ENCODE measurements at places on chromosomes 3 and 15. TPM values are rescaled to one million over a fixed set of nuclear protein-coding genes. Genes with fewer than 3 reads are reported as not detected.

Gene DAZL
- total RNA-seq = not detected

Gene ZPLD1
- 0.58 TPM for total RNA-seq

DNA sequence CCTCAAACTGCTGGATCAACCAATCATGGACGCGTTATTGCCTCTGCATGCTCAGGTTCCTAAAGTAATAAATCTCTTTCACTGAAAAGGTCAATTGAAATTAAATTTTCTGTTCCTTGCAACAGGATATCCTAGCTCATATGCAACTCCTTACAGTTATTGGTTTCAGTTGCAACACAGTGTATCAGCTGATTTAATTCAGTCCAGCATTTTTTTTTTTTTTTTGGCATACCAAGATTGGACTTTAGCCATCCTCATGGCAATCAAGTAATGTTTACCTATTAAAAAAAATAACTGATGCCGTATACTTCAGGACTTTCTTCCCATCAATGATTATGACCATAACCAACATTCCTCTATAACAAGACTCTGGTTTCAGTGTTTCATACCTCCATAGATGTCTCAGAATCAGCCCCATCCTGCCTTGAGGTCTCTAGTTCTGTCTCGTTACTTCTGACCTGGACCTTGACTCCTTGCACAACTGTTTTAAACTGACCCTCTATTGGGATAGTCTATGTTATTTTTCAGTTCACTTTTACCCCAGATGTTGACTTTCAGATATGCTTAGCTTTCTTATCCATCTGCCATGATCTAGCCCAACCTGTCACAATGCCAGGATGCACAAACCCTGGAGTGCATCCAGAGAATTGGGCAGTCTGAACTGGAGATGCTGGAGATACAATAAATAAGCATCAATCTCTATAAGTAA, 265.0 kb upstream of the GADL1 start:
- no peak for DNase-seq
- H3K27ac ChIP-seq = no peak overlapping the region
- H3K4me3 ChIP-seq = no peak overlapping the region
- no peaks in the 10 kb centered on the region for H3K27me3 ChIP-seq
- no peaks in the 10 kb centered on the region for H3K36me3 ChIP-seq

DNA sequence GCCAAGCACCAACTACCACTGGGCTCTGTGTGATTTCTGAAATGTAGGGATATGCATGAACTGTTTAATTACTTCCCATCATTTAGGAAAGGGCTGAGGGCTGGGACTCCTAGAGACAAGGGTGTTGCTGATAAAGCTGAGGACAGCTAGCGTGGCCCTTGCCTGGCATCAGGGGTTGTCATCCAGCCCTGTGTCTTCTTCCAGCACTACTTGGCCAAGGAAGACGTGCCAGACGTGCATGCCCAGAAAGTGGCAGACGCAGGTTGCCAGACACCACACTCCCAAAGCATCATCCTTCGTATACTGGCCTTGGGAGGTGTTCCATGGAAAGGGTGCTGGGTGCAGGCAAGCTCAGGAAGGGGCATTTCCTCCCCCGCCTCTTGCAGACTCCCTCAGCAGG, 64.8 kb downstream of the LRIG1 start:
- no peak for DNase-seq
- H3K4me1 ChIP-seq = peaks cover 88% of the 10 kb centered on the region
- no peak overlapping the region for H3K4me3 ChIP-seq
- peak overlapping the region; percentile 13 for H3K27ac ChIP-seq
- peaks cover 9% of the 10 kb centered on the region for H3K36me3 ChIP-seq

DNA sequence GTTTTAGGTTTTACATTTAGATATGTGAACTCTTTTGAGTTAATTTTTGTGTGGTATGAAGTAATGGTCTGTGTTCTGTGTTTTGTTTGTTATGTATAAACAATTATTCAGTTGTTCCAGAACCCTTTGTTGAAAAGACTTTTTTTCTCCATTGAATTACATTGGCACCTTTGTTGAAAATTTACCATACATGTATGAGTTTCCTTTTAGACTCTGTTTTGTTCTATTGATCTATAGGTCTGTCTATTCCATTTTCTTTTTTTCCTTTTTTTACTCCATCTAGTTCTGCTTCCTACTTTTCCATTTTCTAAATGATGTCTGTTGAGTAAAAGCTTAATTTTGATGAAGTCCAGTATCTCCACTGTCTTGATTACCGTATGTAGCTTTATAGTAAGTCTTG, 31.4 kb downstream of the ARIH2 start:
- H3K4me3 ChIP-seq = no peak overlapping the region
- no peak for DNase-seq
- peak overlapping the region; percentile 7 for H3K27ac ChIP-seq
- peaks cover 17% of the 10 kb centered on the region for H3K36me3 ChIP-seq

Data from stomach (tissue), 19 donors.